ENCODE measurements at places on chromosomes 2 and 18.
A peak's percentile ranks its signal among the peaks of the same experiment; 100 is the strongest.

DNA sequence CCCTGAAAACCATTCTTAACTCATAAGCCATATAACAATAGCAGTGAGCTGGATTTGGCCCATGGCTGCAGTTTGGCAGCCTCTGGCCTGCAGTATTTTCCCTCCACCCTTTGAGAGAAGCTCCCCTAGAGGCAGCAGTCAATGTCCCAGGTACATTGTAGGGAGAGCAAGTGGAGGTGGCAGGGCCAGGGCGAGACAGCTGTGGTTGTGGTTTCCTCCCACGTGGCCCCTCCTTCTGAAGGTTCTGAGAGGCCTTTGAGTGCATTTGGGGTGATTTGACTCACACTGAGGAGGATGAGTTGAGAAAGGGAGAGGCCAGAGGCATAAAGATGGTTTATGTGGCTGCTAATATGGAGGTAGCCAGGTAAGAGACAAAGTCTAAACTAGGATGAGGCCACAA, 45.5 kb upstream of the LDAH start:
- DNase-seq = no peak

DNA sequence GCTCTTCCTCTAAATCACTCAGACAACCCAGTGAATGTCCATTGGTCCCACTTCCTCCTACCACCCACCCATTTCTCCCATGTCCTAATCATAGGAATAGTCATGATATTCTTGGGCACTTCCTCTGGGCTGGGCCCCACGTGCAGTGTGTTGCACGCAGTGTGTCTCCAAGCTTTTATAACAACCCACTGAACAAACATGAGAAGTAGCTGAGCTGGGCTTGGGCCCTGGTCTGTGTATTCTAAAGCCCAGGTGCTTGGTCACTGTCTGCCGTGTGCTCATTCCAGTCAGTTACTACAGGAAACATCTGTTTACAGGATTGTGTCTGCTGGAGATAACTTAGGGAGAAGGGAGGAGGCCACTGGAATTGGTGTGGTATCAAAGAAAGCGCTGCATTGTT, 64.2 kb upstream of the THOC1 start:
- DNase-seq = no peak

DNA sequence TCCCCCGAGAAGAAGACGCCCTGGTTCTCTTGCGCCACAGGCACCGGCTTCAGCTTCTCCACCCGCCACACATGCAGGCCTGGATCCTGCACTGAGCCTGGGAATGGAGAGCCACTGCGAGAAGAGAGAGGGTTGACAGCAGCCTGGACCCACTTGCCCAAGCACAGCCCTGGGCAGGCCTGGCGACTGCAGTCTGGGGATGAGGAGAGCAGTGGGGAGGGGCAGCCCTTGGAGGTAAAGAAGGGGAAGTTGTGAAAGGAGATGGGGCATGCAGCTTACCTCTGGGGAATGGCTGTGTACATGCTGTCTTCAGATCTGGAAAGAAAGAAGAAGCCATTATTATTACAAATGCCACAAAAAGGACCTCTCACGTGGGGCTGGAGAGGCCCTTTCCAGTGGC, 8.3 kb downstream of the CAPG start:
- no peak for DNase-seq

- no peak for DNase-seq
Observed at GRCh38 chr2:68237976-68238580, 14.3 kb downstream of the PPP3R1 start.

DNA sequence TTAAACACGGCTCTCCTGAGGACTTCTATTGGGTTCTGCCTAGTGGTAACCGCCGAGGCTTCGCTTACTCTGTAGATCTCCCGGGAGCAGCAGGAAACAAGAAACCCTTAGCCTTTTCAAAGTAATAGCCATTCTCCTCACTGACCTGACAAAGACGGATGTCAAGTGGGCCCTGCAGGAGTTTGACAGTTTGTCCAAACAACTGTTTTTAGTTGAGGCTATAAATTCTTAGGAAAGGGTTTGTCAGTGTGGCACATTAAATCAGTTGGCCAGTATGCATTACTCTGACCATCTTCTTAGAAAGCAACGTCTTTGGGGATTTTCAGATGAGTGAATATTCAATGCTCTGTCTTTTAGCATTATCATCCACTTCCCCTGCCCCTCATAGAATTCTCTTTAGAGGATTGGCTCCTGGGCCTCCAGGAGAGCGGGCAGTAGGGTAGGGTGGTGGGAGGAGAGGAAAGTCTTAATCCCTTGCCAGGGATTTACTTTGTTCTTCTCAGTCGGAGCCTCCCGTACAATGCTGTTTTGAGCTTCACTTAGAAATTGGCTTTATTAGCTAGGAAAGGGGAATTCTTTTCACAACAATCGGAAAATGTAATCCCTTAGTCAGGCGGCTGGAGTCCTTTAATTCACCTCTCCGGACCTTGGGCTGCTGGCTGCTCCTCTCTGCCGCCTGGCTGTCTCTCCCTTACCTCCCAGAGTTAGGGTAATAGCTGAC, 13.3 kb upstream of the C18orf32 start:
- DNase-seq = no peak

- no peak for DNase-seq
Observed at GRCh38 chr18:5529471-5529870, 14.3 kb downstream of the EPB41L3 start.

GRCh38 chr2:199220920-199221319, 236.8 kb downstream of the SATB2 start:
- no peak for DNase-seq

DNA sequence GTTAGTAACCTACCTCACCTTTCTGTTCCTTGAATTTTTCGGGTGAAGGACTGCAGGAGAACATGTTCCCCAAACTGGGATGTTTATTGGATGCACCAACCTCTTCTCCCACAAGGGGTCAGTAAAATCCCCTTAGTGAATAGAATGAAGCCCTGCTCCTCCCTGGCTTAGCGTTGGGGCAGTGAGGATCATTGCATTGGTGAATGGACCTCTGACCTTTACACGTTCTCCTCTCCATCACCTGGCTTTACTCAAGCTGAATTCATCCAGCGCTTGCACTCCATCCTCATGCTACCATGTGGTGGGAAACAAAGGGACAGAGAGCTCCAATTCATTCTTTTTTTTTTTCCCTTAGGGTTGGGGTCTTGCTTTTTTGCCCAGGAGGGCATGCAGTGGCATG, 157.2 kb downstream of the MIB1 start:
- DNase-seq = peak; percentile 31

All from NCI-H1092 treated with DMSO at 0.1 percent for 48 hours (cell line).